ENCODE measurements at places on chromosomes 16 and 17.

GRCh38 chr17:4808378-4808767 lies 1.4 kb downstream of the PLD2 start:
- no peak for DNase-seq

DNA sequence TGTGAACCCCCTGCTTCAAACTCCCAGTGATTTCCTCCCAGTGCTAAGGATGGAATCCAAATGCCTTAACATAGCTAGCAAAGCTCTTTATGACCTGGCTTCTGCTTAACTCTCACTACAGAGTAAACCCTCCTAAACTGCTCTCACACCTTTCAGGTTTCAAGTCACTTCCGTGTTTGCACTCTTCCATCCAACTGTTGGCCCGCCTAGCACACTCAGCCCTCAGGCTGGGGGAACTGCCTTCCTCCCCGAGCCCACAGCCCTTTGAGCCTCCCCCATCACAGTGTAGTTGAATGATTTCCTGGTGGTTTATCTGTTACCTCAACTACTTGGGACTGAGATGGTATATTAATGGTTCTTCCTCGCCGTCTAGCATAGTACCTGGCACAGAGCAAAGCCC lies 342.5 kb downstream of the NPIPA8 start:
- DNase-seq: no peak

- DNase-seq: no peak
Measured at GRCh38 chr16:13270602-13271001, 369.2 kb downstream of the SHISA9 start.

GRCh38 chr17:28279411-28279810 lies 39.6 kb upstream of the TMEM97 start:
- peak; percentile 11 for DNase-seq

DNA sequence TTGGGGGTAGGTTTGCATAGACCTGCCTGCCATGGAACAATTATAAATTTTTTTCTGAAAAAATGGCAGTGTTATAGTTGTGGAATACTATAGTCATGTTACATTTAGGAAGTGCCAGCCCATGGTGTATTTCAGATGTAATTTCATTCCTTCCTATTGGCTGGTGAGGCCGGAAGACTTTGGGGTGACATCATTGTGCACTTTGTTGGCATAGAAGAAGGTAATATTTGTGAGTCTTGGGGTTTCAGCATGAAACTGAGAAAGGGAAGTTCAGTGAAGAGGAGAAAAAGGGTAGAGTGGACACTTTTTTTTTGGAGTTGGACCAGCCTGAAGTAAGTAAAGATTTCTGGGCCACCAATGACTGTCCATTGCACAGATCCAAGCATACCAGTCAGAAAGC lies 16.0 kb upstream of the HEATR6 start:
- DNase-seq: no peak

DNA sequence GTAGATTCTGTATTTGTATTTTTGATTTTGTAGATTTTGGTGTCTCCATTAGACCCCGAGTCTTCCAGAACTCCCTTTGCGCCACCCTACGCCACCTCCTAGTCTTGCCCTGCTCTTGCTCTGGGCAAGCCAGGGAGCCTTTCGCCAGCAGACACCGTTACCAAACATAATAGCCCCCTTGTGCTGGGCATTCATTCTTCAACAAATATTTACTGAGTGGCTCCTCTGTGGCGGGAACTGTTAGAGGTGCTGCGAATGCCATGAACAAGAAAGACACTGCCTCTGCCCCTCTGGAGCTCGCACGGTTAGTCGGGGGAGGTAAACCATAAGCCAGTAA lies 841 bp upstream of the GPT2 start:
- DNase-seq: no peak

- no peak for DNase-seq
Measured at GRCh38 chr17:80926591-80927250, 64.9 kb upstream of the CHMP6 start.

GRCh38 chr17:48530208-48530886 lies 464 bp downstream of the HOXB1 start:
- DNase-seq: no peak

DNA sequence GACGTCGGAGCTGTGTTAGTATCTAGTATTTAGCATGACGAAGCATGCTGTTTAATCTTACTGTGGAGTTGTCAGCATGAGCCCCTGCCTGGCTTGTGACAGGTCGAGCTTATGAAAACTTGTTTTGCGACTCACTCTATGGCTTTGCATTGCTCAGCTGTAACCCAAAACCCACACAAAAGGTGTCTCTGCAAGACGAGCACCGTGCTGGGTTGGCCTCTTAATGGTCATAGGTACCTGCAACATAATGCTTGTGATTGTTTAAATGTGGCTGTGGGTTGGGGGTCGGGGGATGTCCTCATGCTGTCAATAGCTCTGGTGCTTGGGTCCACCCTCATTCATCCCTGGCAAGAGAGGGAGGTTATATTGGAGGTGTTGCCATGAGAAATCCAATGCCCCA lies 5.4 kb downstream of the NTN1 start:
- no peak for DNase-seq

DNA sequence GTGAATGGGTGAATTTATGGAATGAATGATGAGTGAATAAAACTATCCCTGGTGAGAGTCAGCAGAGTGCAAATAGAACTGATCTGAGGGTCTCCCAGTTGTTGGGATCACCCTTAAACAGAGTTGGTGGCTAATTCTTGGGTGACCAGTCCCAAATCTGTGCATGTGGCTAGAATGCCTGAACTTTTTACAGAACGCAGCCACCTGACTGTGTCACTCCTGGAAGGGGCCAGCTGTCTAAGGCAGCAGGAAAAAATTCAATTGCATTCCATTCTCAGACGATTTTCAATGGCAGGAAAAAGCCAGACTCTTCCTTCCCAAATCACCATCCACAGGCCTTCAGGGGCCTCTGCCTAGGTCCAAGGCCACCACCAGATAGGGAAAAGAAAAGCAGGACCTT lies 43.5 kb downstream of the BEAN1 start:
- no peak for DNase-seq

DNA sequence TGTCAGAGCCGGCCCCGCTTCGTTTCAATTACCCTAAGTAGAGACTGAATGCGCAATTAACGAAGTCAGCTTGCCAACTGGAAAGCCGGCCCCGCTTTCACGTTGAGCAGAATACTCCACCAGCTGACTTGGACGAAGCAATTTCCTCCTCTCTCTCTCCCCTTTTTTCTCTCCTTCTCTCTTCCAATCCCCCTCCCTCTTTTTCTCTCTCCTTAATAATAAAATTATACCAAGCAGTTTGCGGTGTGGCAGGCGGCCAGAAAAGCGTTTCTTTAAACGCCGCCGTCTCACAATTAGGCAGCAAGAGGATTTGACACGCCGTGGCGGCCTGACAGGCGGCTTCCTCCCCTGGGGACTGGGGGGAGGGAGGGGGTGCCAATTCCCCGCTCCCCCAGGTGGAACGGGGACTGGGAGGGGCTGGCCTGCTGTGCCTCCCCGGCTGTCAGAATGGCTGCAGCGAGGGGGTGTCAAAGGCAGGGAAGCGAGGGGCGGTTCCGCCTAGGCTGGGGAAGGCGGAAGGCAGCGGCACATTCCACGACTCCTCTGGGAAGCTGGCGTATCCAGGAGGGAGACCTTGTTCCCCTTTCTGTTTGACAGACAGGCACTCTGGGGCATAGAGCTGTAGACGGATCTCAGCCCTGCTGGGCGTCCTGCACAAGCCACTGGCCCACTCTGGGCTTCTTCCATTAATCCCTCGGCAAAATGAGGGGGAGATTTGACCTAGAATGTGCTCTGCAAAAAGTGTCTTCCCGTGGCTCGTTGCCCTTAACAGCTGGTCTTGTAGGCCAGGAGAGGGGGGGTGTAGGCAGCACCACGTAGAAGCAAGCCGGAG lies 52.7 kb downstream of the SREBF1 start:
- peak; percentile 68 for DNase-seq

DNA sequence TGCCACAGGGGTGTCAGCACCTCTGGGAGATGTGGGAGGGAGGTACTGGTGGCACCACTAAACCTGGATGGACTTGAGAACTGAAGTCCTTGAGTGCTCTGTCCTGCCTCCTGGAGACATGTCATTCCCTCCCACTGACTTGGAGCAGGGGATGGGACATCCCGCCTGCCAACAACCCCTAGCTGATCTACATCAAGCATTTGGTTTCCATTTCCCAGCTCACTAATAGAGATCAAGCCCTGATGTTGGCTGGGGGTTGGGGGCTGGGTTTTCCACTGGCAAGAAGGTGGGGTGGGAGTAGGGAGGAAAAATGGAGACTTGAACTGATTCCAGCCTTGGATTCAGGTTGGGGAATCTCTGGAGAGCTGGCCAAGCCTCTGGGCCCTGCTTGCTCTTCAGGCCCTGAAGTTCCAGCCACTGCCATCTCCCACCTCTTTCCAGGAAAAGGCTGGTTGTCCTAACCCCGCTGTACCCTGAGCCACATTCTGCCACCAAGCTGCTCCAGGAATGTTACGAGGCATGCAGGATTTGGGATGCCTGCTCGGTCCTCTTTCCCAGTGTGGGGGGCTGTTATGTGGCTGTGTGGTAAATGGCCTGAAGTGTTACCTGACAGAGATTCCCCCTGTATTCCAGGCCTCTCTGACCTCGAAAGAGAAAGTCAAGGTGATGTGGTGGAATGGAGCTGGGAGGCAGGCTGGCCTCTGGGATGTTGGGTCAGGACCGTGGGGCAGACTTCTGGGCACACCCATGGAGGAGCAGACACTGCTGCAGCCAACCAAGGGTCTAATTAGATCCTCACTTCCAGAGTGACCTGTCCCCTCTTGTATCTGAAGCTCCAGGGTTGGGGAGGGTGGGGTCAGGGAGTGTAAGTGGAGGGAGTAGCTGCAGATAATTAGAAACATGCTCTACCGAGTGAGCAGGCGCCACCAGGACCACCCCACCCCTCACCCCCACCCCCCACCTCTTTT lies 16.7 kb downstream of the IGFBP4 start:
- DNase-seq: no peak

DNA sequence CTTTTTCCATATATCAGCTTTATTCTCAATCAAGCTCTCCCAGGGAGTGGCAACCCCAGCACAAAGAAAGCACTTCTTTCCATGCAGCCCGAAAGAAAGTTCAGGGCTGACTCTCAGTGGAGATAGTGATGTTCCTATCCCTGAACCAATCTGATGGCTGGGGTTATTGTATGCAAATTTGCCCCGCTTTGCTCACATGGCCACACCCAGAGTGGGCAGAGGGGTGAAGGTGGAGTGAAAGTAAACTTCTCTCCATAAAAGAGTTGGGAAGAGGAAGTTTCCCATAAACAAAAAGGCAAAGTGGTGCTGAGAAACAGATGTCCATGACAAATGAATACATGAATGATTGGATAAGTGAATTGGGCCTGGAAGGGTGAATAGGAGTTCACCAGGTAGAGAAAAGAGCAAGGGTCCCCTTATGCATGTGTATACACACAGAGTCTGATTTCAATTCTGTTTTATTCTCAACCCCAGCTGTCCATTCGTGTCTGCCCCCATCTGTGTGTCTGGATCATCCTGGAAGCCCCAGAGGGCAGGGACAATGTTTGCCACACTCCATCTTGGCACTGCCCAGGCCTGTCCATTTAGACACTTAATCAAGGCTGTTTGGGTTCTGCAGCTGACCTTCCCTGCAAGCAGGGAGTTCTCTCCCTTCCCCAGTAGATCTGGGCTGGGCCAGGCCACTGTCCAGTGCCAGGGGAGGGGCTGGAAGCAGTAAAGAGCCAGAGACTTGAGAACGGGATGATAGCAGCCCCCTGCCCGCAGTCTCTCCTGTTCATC lies 14.1 kb upstream of the NGFR start:
- no peak for DNase-seq

- peak; percentile 79 for DNase-seq
Measured at GRCh38 chr16:66028510-66029216, 337.8 kb upstream of the CDH5 start.

DNA sequence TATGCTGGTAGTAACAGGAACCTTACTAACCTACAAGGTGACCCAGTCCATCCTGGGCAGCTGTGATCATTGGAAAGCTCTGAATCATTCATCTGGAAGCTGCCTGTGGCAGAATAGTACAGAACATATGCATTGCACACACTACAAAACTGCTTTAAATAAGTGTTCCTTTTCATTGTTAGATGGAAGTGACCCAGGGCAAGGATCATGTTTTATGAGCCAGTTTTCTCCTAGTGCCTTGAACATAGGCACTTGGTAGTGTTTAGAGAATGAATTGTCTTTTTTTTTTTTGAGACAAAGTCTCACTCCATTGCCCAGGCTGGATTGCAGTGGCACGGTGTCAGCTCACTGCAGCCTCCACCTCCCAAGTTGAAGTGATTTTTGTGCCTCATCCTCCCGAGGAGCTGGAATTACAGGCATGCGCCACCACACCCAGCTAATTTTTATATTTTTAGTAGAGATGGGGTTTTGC lies 55.4 kb downstream of the TENT4B start:
- peak; percentile 51 for DNase-seq

DNA sequence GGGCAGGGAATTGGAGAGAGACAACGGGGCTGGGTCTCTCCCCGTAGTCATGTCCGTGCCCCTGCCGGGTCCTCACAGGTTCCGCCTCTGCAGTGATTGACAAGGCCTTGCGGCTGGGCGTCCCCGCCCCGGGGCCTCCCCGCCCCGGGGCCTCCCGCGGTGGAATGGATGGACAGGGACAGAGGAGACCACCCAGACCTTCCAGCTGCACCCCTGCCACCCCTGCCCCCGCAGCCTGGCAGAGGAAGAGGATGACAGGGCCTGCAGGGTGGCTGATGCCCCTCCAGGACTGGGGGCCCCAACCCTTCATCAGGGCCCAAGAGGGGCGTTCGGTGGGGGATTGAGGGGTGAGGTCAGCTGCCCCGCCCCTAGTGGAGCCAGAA lies 216.4 kb upstream of the CIBAR2 start:
- DNase-seq: no peak

- peak; percentile 40 for DNase-seq
Measured at GRCh38 chr17:76432712-76433336, 20.1 kb downstream of the UBE2O start.

GRCh38 chr16:56984639-56985038 lies 4.7 kb upstream of the NLRC5 start:
- DNase-seq: no peak

- DNase-seq: no peak
Measured at GRCh38 chr16:22789281-22789945, 24.5 kb upstream of the HS3ST2 start.

DNA sequence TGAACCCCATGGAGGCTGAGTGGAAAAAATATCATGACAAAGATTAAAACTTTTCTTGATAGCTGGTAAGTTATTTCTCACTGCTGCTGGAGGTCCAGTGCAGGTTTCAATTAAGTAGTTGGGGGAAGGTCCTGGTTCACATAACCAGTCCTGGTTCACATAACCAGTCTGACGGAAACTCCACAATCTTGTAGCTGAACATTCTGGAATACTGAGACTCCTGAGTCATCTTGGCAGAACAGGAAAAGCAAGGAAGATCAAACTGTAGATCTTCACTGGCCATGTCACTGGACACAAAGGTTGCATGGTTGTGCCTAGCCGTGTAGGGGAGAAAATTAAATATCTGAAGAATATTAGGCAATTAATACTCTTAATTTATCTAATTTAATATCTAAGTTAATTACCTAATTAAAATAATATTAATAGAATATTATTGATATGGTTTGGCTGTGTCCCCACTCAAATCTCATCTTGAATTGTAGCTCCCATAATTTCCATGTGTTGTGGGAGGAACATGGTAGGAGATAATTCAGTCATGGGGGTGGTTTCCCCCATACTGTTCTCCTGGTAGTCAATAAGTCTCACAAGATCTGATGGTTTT lies 48.6 kb upstream of the CNTNAP4 start:
- DNase-seq: no peak

- peak; percentile 40 for DNase-seq
Measured at GRCh38 chr16:65388592-65388991, 266.7 kb upstream of the CDH11 start.

GRCh38 chr17:56793957-56794356 lies 39.8 kb downstream of the C17orf67 start:
- no peak for DNase-seq

- DNase-seq: peak; percentile 93
Measured at GRCh38 chr16:71360378-71360777, 1.9 kb downstream of the CALB2 start.

- DNase-seq: peak; percentile 18
Measured at GRCh38 chr16:85755929-85756768, 5.3 kb upstream of the C16orf74 start.
